SW 1271 (cell line): ENCODE measurements at places on chromosomes 1 and 21.

DNA sequence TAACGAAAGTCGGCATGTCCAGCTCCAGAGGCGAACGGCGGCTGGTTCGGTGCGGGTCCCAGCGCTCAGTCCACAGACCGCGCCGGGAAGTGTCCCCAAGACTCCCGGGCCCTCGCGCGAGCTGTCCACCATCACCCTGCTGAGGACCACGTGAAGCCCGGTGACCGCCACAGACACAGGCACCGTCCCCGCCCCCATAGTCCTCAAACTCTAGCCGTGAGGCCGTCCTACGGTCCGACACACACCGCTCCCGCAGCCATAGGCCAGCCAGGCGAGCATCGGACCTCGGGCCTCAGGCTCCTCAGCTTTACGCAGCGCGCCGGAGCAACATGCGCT lies 535 bp downstream of the SETD4 start:
- DNase-seq = peak; percentile 41

GRCh38 chr1:222285526-222285925 lies 262.4 kb downstream of the HHIPL2 start:
- DNase-seq = no peak

DNA sequence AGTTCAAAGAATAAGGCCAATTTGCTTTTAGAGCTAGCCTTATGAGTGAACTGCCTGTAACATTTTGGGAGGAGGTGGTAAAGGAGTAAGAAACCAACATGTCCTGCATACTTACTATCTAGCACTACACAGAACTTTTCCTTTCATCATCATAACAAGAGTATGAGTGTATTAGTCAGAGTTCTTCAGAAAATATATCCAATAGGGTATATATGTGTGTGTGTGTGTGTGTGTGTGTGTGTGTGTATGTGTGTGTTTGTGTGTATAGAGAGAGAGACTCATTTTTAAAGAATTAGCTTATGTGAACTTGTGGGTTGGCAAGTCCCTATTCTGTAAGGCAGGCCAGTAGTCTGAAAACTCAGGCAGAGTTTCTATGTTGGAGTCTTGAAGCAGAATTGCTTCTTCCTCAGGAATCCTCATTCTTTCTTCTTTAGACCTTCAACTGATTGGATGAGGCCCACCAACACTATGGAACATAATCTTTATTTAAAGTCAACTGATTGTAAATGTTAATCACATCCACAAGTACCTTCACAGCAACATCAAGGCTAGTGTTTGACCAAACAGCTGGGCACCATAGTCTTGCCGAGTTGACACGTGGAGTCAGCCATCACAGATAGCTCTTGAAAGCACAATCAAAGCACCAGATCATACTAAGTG lies 121.9 kb downstream of the CYYR1 start:
- no peak for DNase-seq

DNA sequence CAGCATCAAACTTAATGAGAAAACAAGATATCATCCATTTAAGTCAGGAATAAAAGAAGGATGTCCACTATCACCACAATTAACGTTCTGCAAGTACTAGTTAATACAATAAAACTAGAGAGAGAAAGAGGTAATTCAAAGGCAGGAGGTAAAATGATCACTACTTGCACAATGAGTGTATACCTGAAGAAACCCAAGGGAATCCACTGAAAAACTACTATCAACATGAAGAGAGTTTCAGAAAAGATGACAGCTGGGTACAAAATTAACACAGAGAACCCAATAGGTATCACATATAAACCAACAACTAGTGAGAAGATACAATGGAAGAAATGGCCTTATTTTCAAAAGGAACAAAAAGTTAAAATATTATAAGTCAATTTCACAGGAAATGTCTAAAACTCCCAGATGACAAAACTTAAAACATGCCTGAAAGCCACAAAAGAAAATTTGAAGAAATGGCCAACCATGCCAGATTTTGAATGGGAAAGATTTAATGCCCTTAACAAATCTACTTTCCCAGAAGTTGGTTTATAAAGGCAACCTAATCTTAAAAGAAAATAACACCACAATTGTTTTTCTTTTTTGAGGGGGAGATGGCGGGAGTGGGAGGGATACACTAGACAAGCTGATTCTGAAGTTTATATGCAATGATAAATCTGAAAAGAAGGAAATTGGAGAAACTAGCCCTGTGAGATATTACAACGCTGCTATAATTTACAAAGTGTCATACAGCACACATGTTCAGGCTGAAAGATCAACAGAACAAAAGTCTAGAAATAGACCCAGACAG lies 17.8 kb downstream of the VPS26C start:
- DNase-seq = no peak

DNA sequence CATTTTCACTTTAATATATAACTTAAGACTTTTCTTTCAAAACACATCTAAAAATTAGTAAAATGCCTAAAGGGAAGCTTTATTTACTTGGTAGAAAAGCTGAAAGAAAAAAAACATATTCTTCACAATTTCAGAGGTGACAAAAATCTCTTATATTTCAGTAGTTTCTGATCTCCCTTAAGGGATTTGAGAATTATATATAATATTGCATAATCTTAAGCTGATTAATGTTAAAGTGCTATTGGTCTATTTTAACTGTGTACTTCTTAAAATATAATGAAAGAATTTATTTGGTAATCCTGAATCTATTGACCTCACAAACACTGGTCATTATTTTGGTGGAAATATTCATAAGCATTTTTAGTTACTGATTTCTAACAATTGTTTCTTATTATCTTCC lies 1.2 kb upstream of the VPS45 start:
- no peak for DNase-seq

GRCh38 chr1:1782399-1783221 lies 4.3 kb upstream of the NADK start:
- peak; percentile 36 for DNase-seq

- no peak for DNase-seq
Observed at GRCh38 chr1:173865468-173866164, 2.2 kb downstream of the GAS5 start.

GRCh38 chr1:233959102-233959501 lies 54.6 kb downstream of the SLC35F3 start:
- DNase-seq = no peak

GRCh38 chr1:168664069-168664834 lies 64.8 kb downstream of the DPT start:
- DNase-seq = no peak

- DNase-seq = peak; percentile 2
Observed at GRCh38 chr1:150516616-150517015, 1.1 kb downstream of the FALEC start.

DNA sequence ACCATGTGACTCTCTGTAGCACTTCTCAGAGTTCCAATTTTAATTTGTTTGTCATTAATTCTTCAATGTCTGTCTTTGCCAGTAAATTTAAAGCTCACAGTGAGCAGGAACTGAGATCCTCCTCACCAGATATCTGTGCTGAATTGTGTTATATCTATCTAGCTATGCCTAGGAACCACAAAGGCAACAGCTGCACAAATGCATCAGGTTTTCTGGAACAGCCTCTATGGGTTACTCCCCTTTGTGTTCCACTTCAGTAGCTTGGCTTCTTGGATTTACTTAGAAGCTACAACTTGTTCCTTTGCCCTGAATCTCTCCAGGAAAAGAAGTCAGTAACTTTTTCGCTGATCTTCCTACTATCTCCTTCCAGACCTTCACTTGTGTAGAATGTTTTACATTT lies 1237.8 kb upstream of the ADGRL4 start:
- no peak for DNase-seq
